Thoracic aorta endothelial cell (primary cell): ENCODE measurements at places on chromosomes 4 and X. TPM values are rescaled to one million over a fixed set of nuclear protein-coding genes. Genes with fewer than 3 reads are reported as not detected.

The XAGE1A gene
- not detected in 2 replicates for total RNA-seq

The NAP1L3 gene
- total RNA-seq = 0.93 and 1.2 TPM in 2 replicates

The NCAPG gene
- 104 and 139 TPM in 2 replicates for total RNA-seq

The SLC2A9 gene
- total RNA-seq = 0.86 and 1.3 TPM in 2 replicates

The RPS6KA6 gene
- 0.40 and 2.6 TPM in 2 replicates for total RNA-seq

The EIF2S3 gene
- 383 and 440 TPM in 2 replicates for total RNA-seq

The BEND2 gene
- total RNA-seq = not detected in 2 replicates

The RAB39B gene
- total RNA-seq = 0.07 TPM in 1 of 2 replicates, not detected in the other

The PLP2 gene
- 56.9 and 83.6 TPM in 2 replicates for total RNA-seq

The GNRHR gene
- not detected in 2 replicates for total RNA-seq

The CT45A6 gene
- not detected in 2 replicates for total RNA-seq

The SRPX gene
- total RNA-seq = 317 and 330 TPM in 2 replicates

The SNX25 gene
- total RNA-seq = 39.0 and 41.9 TPM in 2 replicates

The DOK7 gene
- total RNA-seq = not detected in 2 replicates

The ATP2B3 gene
- not detected in 2 replicates for total RNA-seq

The GPR34 gene
- not detected in 2 replicates for total RNA-seq

The ZNF732 gene
- total RNA-seq = 1.6 and 3.2 TPM in 2 replicates

The ALB gene
- total RNA-seq = 0.13 TPM in 1 of 2 replicates, not detected in the other

The SH3RF1 gene
- total RNA-seq = 27.1 and 29.4 TPM in 2 replicates

The IL9R gene
- 0.07 TPM in 1 of 2 replicates, not detected in the other for total RNA-seq

The SLITRK4 gene
- 18.4 and 64.4 TPM in 2 replicates for total RNA-seq

The CYSLTR1 gene
- total RNA-seq = not detected in 2 replicates

The STK32B gene
- total RNA-seq = 15.4 and 21.3 TPM in 2 replicates

The SSX4B gene
- total RNA-seq = not detected in 2 replicates

The GLRA3 gene
- total RNA-seq = not detected in 2 replicates

The SRPK3 gene
- not detected in 2 replicates for total RNA-seq

The PNMA3 gene
- total RNA-seq = not detected in 2 replicates

The CENPVL3 gene
- total RNA-seq = not detected in 2 replicates

The H2BW2 gene
- total RNA-seq = not detected in 2 replicates

The NEUROG2 gene
- not detected in 2 replicates for total RNA-seq

The MAGEA12 gene
- not detected in 2 replicates for total RNA-seq

The CT45A3 gene
- not detected in 2 replicates for total RNA-seq

The BEX1 gene
- 0.27 and 0.57 TPM in 2 replicates for total RNA-seq

The CXCL9 gene
- total RNA-seq = not detected in 2 replicates

The UGT2A3 gene
- not detected in 2 replicates for total RNA-seq

The PI4K2B gene
- 41.8 and 45.1 TPM in 2 replicates for total RNA-seq

The KCND1 gene
- 0.13 and 0.36 TPM in 2 replicates for total RNA-seq

The PDCL2 gene
- total RNA-seq = not detected in 2 replicates

The DUSP9 gene
- total RNA-seq = 0.13 and 0.29 TPM in 2 replicates

The PHKA1 gene
- total RNA-seq = 8.0 and 14.3 TPM in 2 replicates

The TFE3 gene
- total RNA-seq = 25.9 and 36.5 TPM in 2 replicates

The FGF2 gene
- 26.3 and 30.0 TPM in 2 replicates for total RNA-seq

The GPRASP3 gene
- 11.4 and 12.0 TPM in 2 replicates for total RNA-seq

The TMEM31 gene
- not detected in 2 replicates for total RNA-seq

The MGAT4D gene
- total RNA-seq = not detected in 2 replicates

The CRLF2 gene
- not detected in 2 replicates for total RNA-seq

The P2RY10 gene
- total RNA-seq = not detected in 2 replicates

The ZFP42 gene
- 0.07 TPM in 1 of 2 replicates, not detected in the other for total RNA-seq
